AG09319 (cell line): ENCODE measurements at places on chromosomes 12 and 14.

- no peak for DNase-seq
These were observed 19.4 kb downstream of the LTBP2 start for GRCh38 chr14:74592476-74593201.

DNA sequence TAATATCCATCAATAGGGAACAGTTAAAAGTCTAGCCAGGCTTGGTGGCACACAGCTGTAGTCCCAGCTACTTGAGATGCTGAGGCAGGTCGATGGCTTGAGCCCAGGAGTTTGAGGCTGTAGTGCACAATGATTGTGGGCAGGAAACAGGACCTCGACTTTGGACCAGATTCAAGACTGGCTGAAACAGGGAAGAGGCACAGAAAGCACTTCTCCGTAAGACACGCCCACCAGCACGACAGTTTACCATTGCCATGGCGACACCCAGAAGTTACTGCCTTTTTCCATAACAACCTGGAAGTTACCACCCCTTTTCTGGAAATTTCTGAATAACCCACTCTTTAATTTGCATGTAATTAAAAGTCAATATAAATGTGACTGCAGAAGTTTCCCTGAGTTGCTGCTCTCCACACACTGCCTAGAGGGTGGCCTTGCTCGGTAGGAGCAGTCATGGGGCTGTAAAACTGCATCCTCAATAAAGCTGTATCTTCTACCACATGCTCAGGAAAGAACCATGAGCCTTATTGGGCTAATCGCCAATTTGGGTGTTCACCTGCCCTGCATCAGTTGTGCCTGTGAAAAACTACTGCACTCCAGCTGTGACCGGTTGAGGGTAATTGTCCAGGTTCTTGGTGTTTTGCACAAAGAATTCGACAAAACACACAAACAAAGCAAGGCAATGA is 4.6 kb upstream of the LRRC23 start:
- no peak for DNase-seq

DNA sequence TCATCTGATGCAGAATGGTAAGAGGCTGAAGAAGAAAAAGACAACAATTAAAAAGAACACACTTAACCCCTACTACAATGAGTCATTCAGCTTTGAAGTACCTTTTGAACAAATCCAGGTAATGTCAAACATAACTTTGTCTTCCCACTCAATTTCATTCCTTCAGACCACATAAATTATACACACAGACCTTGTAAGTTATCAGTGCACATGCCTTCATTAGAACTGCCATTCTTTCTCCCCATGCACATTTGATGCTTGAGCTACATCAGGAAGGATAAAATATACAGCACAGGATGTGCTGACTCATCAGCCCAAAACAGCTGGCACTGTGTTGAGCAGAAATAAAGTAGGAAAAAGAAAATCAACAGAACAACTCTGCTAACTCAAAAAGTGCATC is 246.7 kb downstream of the PAWR start:
- DNase-seq = no peak

- DNase-seq = peak; percentile 28
These were observed 11.4 kb upstream of the DNAL1 start for GRCh38 chr14:73633116-73634010.

GRCh38 chr12:119692997-119693396 is 25.1 kb downstream of the PRKAB1 start:
- peak; percentile 95 for DNase-seq

- DNase-seq = no peak
These were observed 9.8 kb upstream of the PARP11 start for GRCh38 chr12:3882896-3883564.

GRCh38 chr14:32675433-32675832 is 263.2 kb upstream of the NPAS3 start:
- no peak for DNase-seq

- DNase-seq = no peak
These were observed 88.5 kb downstream of the E2F7 start for GRCh38 chr12:76976777-76977382.

- DNase-seq = no peak
These were observed 3.0 kb downstream of the FIGNL2 start for GRCh38 chr12:51845482-51845881.

- no peak for DNase-seq
These were observed 1.4 kb upstream of the HSP90AA1 start for GRCh38 chr14:102088012-102088792.

DNA sequence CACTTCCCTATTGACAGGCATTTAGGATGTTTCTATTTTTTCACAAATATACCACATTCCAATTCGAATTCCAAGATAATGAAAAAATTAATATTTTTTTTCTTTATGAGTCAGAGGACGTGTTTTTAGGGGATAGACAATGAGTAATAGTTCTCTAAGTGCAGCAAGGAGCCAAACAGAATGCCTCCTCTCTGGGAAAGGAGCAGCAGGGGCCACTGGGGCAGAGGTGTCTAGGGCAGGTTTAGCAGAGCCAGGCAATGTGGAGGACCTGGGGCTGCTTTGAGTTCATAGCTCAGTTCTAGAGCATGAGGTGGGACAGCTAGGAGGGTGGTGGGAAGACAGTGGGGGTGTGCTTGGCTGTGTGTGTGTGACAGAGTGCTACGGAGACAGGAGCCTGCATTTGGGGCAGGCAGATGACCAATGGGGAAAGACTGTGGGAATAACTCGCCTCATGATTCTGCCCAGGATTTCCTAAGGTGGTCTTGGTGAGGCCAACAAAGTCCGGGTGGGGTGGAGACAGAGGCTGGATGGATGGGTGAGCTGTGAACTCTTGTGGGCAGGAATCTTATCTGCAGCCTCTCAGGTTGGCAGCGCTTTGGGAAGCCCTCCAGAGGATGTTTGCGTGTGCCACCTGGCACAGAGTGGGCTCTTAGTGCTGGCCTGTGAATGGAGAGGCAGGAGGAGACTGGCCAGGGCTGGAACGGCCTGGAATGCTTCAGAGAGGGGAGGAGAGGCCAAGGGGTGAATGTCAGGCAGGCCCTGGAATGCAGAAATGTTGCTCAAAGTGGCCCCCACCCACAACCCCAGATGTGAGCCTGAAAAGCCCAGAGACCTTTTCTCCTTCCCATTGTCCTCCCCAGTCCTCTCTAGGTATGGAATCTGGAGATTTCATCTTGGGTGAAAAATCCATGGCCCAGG is 2.4 kb upstream of the KRT7 start:
- DNase-seq = no peak

- no peak for DNase-seq
These were observed 30.3 kb downstream of the MIS18BP1 start for GRCh38 chr14:45222485-45223262.

- DNase-seq = no peak
These were observed 194.2 kb downstream of the SYT10 start for GRCh38 chr12:33245434-33245833.

DNA sequence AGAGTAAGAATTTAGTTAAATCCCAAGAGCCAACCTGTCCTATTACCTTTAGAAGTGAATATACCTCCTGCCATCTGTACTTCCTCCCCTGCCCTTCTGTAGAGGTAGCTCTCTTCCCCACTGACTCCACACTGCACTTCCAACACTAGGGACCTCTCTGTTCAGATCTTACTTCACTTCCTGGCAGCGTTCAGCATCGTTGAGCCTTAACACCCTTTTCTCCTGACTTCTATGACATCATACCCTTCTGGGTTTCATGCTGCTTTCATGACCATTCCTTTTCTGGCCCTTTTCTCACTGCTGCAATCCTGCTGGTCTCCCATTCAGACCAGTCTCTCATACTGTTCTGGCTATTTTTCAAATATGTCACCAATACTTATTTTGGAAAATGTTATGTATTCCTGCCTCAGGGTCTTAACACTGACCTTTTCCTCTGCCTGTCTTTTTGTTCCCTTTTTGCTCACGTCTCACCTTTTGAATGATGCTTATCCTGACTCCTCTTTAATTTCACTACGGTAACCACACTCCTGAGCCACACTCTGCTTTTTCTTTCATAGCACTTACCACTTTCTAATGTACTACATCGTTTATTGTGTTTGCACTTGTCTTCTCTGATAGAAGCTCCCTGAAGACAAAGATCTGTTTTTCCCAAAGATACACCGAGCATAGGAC is 67.6 kb downstream of the PLEKHA5 start:
- no peak for DNase-seq

GRCh38 chr14:56150645-56151345 is 32.6 kb downstream of the PELI2 start:
- DNase-seq = no peak

- no peak for DNase-seq
These were observed 33.6 kb upstream of the TMEM132D start for GRCh38 chr12:129937426-129937825.

DNA sequence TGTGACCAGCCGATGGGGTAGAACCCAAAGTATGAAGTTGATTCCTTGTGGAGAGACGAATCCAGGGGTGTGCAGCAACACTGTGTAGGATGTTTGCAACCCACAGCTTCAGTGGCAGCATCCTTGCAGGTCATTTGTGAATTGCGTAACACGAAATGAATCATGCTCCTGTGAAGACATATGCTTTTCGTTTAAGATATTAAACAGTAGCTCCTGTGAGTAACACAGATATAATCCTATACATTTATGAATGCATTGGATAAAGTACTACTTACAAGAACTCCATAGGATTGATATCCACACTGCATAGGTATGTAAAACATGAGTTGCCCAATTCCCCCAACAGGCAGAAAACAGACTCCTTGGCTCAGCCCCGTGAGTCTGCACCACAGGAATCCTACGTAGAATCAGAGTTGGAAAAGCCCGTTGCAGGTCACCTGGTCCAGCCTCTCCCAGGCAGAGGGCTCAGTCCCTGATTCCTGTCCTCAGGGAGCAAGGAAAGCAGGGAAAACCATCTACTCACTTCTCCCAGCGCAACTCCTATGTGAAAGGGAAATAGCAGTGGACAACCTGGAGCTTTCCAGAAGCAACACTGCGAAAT is 75.8 kb downstream of the GPATCH2L start:
- DNase-seq = peak; percentile 22

DNA sequence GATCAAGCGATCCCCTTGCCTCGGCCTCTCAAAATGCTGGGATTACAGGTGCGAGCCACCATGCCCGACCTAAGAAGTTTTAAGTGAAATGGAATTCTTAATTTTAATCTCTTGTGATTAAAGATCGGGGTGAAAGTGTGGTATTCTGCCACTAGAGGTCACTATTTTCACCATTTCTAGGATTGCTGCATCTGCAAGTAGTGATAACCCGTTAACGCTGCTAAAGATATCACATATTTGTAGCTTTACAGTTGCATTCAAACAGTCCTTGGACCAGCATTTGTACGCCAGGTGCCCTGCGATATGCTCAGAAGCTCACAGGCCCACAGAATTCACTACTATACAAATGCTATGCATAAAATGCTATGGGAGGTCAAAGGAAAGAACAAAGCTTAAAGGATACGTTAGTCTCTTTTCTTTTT is 19.3 kb downstream of the CCDC62 start:
- DNase-seq = no peak

GRCh38 chr12:109762673-109763191 is 49.1 kb downstream of the FAM222A start:
- no peak for DNase-seq
